ENCODE measurements at places on chromosomes 16 and 17.
A peak's percentile ranks its signal among the peaks of the same experiment; 100 is the strongest.

DNA sequence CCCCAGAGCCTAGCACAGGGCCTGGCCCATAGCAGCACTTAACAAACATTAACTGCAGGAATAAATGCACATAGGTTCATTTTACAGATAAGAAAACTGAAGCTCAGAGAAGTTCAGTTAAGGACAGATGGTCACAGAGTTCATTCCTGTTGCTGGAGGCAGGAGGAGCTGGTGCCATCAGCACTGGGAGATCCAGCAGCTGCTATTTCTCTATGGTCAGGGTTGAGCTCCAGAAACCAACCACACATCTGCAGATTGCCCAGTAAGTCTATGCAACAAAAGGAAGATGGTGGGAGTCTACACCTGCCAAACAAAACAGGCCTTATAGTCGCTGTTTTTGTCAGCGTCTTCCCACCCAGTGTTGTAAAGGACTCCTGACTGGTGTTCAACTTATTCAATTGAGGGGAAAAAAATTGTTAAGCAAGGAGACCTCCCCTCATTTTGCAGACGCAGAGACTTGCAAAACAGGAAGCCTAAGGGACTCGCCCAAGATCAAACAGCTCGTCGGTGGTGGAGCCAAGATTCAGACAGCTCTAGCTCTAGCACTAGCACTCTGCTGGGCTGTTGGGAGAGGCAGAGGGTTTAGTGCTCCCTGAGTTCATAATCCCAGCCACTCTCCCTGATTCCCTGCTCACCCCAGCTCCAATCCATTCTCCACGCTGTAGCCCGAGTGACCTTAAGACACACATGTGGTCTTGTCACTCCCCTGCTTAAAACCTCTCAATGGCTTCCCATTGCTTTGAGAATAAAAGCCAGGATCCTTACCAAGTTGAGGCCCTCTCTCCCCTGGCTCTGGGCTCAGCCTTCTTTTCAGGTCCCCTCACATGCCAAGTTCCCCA lies 9.0 kb downstream of the NOG start:
- DNase-seq, result no peak

- no peak for DNase-seq
Observed at GRCh38 chr17:12963505-12963904, 54.3 kb downstream of the ELAC2 start.

- DNase-seq, result peak; percentile 47
Observed at GRCh38 chr17:75240394-75241142, 20.8 kb downstream of the GGA3 start.

- no peak for DNase-seq
Observed at GRCh38 chr17:44976206-44976605, 8.1 kb upstream of the C1QL1 start.

DNA sequence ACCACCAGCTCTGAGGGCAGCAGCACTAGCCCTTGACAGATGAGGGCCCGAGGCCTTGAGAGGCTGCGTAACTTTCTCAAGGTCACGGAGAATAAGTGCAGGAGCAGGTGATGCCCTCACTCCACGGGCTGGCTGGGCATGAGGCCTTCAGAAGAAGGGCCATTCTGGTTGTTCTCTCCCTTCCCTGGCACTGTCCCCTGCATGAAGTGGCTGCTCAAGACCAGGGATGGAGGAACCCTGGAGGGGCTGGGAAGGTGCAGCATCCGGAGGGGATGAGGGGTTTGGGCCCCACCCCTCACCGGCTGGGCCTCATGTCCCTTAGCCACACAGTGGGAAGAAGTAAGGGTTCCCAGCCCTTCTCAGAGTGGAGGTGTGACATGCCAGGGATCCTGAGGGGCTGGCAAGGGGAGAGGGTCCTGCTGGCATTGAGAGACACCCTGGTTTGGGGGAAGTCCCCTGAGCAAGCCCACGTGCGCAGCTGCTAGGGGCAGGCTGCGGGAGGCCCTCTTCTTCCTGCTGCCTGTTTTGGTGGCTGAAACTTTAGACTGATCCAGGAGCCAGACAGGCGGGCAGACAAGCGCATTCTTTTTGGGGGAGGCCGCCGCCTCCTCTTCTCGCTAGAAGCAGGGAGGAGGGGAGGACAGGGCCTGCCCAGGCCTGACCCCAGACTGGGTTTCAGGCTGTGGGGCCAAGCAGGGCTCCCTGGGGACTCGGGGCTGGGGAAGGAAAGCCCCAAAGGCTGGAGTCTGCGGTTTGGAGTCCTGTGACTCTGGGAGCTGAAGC lies 74.0 kb downstream of the N4BP1 start:
- peak; percentile 32 for DNase-seq

DNA sequence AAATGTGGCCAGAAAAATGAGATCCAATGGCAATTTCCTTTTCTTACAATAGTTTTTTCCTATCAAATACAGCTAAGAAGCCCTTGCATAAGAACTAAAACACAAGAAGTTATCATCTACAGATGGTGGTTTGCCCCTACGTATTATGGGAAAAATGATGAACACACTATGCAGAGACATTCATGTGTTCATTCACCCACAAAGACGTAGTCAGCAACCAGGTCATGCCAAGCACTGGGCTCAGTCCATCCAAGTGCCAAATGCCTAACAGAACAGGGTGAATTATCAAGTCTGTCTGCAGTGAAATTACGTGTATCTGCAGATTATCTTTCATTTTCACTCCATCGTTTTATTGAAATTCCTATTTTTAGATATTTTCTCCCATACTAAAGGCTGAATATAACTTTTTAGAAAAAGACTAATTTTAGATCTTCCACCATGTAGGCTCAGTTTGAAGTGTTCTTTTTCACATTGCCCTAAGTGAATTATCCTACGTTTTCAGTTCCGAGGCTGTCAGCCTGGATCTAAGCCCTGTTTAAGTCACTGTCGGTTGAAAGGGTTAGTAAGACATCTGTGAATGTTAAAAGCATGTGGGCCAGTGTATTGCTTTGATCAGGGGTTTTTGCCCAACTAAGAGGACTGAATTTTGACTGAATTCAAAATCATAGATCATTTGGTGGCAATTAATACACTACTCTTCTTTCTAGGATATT lies 78.1 kb upstream of the DHX40 start:
- DNase-seq, result no peak

DNA sequence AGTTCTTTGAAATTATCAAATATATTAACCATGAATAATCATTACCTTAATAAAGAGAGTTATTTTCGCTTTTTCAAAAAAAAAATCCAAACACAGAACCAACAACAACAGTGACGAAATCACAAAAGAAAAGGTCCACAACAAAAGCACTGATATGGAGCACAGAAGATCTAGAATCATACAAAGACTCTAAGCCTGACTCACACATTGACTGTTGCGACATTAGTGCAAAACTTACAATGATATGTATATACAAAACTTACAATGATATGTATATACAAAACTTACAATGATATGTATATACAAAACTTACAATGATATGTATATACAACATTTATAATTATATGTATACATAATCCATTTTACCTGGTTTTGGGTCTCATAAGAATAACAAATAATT lies 117.7 kb downstream of the USP22 start:
- DNase-seq, result no peak

DNA sequence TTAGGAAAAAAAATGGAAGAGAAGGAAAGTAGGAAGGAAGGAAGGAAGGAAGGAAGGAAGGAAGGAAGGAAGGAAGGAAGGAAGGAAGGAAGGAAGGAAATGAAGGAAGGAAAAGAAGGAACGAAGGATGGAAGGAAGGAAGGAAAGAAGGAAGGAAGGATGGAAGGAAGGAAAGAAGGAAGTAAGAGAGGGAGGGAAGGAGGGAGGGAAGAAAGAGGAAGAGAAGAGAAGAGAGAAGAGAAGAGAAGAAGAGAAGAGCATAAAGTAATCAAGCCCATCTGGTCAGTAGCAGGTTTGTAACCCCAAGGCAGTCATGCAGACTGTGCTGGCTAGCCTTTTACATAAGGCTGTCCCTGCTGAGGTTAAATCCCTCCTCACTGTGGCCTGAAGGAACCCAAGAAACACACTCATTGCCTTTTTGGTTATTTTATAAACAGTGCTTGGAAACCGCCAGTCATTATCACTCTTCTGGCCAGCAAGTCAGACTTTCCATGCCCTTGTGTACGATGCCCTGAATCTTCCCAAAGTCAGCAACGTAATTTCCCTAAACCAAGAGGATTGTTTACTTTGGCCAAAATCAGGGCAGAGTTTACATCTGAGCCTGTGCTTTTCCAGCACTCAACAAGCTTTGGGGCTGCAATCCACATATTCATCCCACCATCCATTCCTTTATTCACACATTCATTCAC lies 409.6 kb upstream of the MAF start:
- no peak for DNase-seq

- no peak for DNase-seq
Observed at GRCh38 chr17:82435601-82436583, 14.7 kb downstream of the CYBC1 start.

DNA sequence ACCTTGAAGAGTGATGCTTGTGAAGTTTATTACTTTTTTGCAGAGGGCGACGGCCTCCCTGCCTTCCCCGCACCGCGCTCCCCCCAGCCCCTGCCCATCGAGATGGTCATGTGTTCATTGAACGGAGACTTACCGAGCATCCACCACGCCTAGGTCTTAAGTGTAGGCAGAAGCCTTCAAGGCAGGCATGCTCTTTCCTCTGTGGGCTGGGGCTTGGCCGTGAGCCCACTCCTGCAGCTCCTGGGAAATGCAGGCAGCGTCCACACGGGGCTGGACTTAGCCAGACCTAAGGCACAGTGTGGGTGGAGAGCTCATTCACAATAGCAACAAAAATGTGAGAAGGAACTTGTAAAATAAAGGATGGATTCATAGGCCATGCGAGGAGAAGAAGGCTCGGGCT lies 19.2 kb downstream of the RNF213 start:
- DNase-seq, result no peak

- no peak for DNase-seq
Observed at GRCh38 chr17:71057938-71058337, 888.6 kb downstream of the KCNJ2 start.

- no peak for DNase-seq
Observed at GRCh38 chr17:11109106-11109505, 131.9 kb upstream of the SHISA6 start.

- peak; percentile 90 for DNase-seq
Observed at GRCh38 chr16:57475711-57476339, 10.5 kb downstream of the DOK4 start.

- DNase-seq, result no peak
Observed at GRCh38 chr16:22670044-22670536, 143.9 kb upstream of the HS3ST2 start.
